ENCODE measurements at places on chromosomes 16 and 17.

GRCh38 chr16:86029131-86029741 is 130.3 kb downstream of the IRF8 start:
- DNase-seq: no peak

DNA sequence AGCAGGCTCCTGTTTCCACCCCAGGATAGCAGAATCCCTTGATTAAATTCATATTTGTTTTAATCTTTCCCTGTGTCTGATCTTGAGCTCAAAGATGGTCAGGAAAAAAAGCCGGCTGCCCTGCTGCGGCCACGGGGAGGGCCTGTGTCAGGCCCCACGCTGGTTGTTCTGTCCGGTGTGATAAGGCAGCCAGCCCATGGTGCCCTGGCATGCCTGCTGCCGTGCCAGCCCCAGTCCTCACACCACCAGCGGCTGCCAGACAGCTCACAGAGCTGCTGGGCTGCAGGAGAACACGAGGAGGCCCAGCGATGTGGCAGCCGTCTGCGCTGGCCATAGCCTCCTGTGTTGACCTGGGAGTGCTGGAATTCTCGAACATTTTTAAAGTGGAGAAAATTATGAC is 34.7 kb upstream of the BRD7 start:
- DNase-seq: no peak

DNA sequence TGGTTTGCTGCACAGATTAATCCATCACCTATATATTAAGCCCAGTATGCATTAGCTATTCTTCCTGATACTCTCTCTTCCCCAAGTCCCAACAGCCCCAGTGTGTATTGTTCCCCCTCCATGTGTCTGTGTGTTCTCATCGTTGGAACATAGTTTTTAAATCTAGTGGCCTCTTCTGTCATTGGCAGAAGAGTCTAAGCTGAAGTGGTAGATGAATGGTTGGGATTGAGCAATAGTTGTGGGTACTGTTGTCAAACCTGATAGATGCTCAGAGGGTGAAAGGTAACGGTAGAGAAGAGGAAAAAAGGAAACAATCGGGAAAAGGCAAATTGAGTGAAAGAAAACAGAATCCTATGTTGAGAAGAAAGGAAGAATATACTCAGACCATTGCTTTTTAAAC is 29.9 kb downstream of the MAP3K3 start:
- DNase-seq: no peak

DNA sequence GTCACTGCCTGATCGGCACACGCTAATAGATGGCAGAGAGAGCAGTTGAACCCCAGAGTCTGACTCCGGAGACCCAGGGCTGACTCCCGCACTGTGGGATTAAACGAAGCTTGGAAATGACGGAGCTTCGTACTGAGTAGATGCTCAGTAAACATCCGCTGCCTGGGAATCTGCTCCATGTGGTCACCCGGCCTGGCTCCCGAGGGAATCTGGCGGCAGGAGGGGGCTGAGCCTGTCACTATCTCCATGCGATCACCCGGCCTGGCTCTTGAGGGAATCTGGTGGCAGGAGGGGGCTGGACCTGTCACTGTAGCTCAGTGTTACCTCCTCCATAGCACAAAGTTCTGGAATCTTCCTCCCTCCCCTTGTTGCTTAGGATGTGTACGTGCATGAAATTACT is 139.7 kb upstream of the CIBAR2 start:
- no peak for DNase-seq

DNA sequence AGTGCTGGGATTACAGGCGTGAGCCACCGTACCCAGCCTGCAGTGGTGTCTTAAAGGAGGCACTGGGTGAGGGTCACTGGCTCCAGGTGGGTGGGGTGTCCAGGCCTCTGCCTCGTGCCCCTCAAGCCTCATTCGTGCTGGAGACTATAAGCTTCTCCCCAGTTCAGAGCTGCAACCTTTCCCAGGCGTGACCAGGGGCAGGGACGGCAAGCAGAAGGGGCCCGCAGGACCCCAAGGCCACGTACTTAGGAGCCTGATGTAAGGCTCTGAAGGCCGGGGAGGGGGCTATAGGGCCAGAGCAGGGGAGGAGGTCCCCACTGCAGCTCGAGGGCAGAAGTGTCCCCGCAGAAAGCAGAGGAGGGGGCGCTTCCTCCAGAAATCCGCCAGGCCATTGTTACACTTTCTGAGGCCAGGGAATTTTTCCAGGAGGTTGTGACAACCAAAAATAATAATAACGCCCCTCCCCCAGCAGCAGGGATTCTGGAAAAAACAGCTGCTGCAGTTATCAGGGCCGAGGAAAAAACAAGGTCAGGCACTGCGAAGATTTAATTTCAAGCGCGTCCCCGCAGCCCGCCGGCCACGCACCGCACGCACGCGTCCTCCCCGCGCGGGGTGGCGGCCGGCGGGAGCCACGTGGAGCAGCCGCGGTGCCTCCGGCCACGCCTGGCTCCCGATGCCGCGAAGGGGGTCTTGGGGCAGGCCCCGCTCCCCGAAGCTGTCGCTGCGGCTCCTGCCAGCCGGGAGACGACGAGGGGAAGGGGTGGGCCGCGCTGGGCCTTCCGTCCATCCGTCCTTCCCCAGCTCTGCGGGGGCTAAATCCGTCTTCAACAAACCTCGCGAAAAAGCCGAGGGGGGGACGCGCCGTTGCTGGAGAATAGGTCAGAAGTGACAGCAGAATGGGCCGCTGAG is 45.8 kb upstream of the SLC38A10 start:
- DNase-seq: no peak

Measured in SK-MEL-5 (cell line).